AG10803 (cell line): ENCODE measurements at places on chromosomes 11 and 22.

DNA sequence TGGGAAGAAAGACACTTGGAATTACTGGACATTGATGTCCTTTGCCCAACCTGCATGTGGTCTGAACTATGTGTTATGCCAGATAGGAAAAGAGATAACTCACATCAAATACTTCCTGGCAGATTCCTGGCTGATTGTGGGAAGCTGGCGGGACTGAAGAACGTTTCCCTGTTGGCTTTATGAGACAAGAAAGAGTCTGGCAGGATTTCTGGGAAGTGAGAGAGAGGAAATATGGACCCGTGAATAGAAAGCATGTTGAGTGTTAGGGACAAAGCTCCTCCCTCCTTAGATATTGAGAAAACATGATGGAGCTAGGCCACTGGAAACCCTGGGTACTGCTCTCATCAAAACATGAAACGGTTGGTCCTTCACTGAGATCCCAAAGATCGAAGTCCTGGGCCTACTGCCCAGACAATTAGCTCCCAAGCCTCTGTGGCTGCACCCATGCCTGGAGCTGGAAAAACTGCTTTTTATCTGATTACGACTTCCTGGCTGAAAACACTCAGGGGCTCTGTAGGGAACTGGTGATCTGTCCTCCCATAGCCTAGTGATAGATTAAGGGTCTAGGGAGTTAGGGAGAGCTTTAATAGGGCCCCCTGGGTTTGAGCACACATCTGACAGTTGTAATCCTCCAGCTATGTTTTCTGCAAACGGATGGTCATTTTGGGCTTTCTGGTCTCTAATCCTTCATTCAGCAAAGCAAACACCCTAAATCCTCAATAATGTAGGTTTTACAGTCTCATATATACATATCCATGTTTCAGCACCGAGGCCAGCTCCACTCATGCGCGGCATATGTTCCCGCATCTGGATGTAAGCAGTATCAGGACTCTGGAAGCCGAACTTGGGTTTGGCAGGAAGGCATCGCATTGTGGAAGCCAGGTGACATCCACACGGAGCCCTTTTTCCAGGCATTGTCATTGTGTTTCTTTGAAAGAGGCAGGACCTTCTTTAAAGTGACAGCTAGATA is 6.1 kb upstream of the B3GAT1 start:
- no peak for DNase-seq

- peak; percentile 26 for DNase-seq
These were observed 60.1 kb downstream of the SCN3B start for GRCh38 chr11:123594188-123594901.

- DNase-seq = no peak
These were observed 50.1 kb downstream of the CABIN1 start for GRCh38 chr22:24061124-24061684.

DNA sequence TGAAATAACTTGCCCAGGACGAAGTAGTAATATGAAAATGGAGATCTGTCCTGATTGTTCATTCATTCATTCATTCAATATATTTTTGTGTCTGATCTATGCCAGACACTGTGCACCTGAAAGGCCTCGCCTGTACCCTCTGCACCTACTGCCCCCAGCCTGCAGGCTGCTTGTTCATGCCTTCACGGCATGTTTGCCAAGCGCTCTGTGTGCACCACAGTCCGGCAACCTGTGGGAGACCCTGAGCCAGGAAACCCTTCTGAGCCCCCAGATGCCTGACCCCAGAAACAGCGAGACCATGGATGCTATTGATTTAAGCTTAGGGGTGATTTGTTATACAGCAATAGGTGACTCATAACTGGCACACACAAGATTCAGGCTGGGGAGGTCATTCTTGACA is 47.0 kb downstream of the RTL6 start:
- no peak for DNase-seq

DNA sequence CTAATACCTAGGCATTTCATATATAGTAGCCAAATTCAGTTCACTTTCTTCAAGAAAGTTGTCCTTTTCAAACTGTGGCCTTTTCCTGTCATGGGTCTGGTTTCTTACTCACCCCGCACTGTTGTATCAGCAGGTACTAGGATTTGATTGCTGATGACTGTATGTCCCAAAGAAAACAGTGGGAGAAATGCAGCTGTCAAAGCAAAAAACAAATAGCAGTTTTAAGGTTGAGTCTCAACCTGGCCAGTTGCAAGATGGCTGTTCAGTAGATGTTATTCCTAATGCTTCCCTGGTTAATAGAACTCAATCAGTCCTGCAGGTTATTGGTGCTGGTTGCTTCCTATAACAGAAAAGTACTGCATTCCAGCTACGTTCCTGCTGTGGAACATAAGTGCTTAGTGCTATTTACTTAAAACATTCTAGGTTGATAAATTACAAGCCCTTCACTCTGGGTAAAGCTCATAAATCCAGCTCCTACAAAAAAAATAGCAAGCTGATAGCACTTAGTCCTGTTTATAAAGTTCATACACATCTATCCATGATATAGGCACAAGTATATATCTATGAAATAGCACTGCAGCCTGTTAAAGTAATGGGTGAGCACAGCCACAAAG is 26.6 kb downstream of the NF2 start:
- DNase-seq = no peak

DNA sequence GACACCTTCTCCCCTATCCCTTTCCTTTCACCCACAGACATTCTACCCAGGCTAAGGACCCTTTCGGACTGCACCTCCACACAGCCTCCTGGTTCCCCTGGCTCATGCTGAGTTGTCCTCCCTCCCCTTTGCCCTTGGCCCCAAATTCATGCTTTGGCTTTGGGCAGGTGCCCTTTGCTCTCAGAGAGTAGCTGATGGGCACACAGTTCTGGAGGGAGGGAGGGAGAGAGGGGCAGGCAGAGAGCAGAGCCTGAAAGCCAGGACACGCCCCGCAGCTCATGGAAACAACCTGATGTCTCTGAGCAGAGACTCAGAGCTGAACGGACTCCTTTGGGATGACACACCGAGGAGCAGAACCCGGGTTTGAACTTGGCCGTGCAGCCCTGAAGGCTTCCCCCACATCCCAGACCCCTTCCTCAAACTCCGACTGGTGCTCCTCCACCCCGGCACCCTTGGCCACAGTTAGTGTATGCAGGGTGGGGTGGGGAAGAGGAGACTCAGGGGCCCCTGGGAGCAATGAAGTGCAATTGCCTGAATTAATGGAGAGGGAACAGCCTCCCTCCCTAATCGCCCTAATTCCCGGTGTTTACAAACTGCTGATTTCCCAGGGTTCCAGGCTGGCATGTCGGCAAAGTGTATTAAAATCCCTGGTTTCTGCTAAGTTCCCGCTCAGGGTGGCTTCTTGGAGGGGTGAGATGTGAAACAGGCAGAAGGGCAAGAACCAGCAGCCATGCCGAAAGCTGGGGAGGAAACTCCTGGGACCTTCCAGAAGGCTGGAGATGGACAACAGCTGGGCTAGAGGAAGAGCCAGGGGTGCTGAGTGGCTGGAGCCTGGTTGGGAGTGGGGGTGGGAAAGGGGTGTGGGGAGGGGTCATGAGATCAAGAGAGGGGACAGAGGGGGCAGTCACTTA is 71.2 kb upstream of the SHISAL1 start:
- DNase-seq = no peak

DNA sequence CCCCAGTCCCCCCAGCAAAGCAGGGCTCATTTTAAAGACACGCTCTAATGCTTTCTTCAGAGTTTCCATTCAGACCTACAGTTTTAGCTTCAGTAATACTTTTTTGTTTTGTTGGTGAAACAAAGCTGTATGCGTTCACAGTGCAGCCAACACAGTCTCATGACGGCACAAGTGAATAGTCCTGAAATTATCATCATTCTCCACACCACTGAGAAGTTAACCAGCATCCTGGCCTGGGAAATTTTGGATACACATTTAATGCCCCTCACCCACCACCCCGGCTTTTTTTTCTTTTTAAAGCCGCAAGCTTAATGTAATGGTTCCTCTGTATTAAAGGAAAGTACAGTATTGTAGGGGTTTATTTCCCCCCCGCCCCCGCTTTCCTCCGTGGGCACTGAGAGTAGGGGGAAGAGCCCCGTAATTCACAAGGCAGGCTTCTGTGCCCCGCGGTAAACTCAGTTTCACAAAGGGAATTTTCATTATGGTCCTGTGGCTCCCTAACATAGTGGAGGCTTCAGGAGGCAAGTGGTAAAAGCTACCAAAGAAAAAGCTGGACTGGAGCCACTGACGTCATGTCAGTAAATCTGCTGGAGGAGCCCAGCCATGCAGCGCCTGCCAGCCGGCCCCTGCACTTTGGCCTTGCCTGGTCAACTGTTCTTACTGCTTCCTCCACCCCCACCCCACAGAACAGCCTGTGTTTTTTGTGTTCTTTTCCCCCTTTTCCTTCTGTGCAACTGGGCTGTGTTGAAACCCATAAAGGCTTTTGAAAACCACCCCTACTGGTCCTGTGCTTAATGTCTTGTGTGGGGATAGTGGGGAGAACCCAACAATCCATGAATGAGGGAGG is 18.2 kb downstream of the TEAD1 start:
- peak; percentile 90 for DNase-seq
